ENCODE measurements at places on chromosomes 4 and X.

DNA sequence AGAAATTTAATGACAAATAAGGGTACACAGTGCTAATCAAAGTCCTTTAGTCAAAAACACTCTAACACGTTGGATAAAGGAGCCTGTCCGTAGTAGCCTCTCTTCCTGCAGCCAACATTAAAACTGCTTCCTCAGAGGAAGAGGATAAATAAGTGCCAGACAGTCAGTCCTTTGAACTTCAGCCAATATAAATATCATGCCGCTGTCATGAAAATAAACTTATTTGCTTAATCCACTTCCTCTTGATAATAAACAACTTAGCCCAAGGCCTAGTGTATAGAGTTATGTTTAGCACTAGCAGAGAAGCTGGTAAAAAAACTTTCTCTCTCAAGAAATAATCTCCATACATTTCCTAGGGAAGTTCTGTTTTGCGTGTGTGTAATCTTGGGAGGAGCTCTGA is 196.7 kb downstream of the HS3ST1 start:
- no peak for DNase-seq

- DNase-seq = no peak
Observed at GRCh38 chrX:42948723-42949657, 171.0 kb upstream of the PPP1R2C start.

DNA sequence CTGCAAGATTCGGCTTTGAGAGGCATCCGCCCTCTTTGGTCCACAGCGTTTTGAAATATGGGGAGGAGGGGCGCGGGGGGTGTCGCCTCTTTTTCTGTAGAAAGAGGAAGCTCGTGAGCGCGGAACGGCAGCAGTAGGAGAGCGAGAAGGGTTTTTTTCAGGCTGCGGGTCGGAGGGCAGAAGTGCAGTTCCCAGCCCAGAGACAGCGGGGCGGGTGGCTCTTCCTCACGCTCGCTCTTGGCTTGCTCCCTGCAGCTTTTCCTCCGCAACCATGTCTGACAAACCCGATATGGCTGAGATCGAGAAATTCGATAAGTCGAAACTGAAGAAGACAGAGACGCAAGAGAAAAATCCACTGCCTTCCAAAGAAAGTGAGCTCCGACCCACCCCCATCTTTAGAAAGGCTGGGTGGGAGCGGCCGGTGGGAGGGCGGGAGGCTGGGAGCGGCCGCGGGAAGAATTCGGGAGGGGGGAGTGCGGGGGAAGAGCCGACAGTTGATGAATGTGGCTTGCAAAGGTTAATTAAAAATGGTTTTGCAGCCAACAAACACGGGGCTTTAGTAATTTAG is 1.2 kb downstream of the TMSB4X start:
- peak; percentile 56 for DNase-seq

- no peak for DNase-seq
Observed at GRCh38 chr4:10344824-10345223, 112.4 kb downstream of the ZNF518B start.

Measured in MG63 (cell line).